GM03348 (cell line): ENCODE measurements at places on chromosomes 2 and 18.

DNA sequence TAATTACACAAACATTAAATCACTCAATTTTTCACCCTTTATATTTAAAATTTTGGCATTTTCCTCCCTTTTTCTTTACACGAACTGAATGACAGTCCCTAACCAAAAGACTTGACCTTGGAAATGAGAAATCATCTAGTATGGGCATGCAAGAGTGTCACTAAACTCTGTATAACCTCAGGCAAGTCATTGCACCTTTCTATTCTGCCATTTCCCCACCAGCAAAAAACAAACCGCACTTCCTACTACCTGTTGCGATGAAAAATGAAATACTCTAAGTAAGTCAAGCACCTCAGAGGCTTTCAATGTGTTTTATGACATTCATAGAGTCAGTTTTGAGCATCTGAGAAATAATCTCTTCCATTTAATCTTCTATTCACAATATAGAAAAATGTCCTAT is 44.1 kb downstream of the ANKRD44 start:
- DNase-seq: no peak

GRCh38 chr2:61357681-61358080 is 113.2 kb downstream of the USP34 start:
- no peak for DNase-seq

DNA sequence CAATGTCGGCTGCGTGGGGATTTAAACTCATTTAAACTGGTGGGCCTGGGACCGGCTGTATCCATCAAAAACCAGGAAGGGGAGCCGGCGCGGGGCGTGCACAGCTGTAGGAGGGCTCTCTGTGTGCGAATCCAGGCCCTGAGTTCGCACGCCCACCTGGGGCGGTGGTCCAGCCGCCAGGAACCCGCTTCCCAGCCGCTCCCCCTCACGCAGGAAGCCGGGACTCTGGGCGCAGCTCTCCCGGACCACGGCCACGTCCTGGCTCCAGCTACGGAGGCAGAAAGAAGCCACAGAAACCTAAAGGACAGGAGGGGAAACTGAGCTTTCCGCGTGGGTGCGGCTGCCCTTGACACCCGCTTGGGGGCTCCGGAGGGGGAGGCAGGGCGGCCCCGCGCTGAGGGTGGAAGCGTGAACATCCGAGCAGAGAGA is 80.6 kb downstream of the GFPT1 start:
- peak; percentile 50 for DNase-seq

DNA sequence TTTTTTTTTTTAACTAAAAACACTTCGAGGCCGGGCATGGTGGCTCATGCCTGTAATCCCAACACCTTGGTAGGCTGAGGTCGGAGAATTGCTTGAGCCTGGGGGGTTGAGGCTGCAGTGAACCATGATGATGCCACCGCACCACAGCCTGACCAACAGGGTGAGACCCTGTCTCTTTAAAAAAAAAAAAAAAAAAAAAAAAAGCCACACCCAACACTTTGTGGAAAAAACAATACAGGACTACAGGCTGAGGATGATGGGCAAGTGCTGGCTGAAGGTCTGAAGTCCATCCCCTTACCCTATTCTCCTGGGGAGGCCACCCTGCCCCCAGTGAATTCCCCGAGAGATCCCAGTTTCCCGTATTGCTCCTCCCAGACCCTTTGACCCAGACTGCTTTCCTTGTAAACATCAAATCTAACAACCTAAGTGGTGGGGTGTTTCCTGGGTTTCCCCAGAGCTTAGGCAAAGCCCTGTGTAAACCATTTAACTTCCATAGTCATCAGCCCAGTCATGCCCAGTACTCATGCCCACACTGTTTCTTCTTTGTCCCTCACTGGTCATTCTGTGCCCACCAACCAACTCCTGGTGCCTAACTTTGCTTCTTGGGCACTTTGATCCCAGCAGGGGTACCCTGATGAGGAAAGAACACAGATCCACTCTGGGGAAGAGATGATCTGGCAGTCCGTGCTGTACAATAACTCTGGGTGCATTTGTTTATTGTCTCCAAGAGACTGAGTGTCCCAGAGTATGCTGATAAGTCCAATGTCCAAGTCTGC is 5.8 kb upstream of the TMEM37 start:
- no peak for DNase-seq
